A172 (cell line): ENCODE measurements at places on chromosomes 1 and 21. TPM values are rescaled to one million over a fixed set of nuclear protein-coding genes. Genes with fewer than 3 reads are reported as not detected.

The C1orf198 gene
- 42.9 and 43.6 TPM in 2 replicates for total RNA-seq

The LCE2A gene
- total RNA-seq = not detected in 2 replicates

The PTGER3 gene
- total RNA-seq = not detected in 2 replicates

The RGS4 gene
- total RNA-seq = 31.3 and 49.7 TPM in 2 replicates

The PRELP gene
- total RNA-seq = 0.07 TPM in 1 of 2 replicates, not detected in the other

The SPRR2A gene
- not detected in 2 replicates for total RNA-seq

The MYBPH gene
- 0.36 and 0.38 TPM in 2 replicates for total RNA-seq

The GREM2 gene
- 0.03 and 0.07 TPM in 2 replicates for total RNA-seq

The HCN3 gene
- 0.98 and 1.0 TPM in 2 replicates for total RNA-seq

The SCNM1 gene
- total RNA-seq = 105 and 107 TPM in 2 replicates

The RIMKLA gene
- 0.62 TPM in 1 of 2 replicates, not detected in the other for total RNA-seq

The MAGI3 gene
- total RNA-seq = 8.7 and 8.9 TPM in 2 replicates

The GPR3 gene
- 0.05 and 0.50 TPM in 2 replicates for total RNA-seq

The DNALI1 gene
- total RNA-seq = not detected in 2 replicates

- no peak for DNase-seq
Measured at GRCh38 chr1:163914785-163915413, 593.1 kb downstream of the NUF2 start.

DNA sequence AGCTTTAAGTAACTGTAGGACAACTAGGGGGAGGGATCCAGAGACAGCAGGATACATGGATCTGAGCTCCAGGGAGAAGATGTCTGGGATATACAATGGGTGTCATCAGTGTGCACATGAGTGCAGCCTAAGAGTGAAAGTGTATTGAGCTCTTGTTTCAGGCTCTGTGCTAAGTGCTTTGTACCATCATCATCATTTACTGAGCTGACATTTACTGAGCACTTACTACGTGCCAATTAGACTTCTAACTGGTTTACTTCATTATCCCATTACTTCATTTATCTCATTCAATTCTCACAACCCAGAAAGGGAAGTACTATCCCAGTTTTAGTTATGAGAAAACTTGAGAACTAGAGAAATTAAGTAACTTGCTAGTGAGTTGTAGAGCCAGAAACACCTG, 4.5 kb upstream of the KDM4A start:
- DNase-seq = no peak

DNA sequence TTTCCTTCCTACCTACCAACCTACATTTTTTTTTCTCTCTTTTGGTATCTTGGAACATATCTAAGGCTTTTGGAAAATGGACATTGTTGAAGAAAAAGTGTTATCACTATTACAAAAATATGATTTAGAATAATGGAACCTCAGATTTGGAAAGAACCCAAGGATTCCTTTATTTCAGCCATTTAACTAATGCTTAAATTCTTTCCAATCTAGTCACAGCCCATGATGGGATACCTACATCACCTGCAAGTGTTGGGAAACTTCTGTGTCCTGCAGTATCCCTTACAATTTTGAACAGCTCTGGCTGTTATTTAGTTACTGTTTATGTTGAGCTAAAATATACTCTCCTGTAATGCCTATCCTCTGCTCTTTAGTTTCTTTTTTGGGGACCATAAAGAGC, 22.3 kb upstream of the APOBEC4 start:
- no peak for DNase-seq

DNA sequence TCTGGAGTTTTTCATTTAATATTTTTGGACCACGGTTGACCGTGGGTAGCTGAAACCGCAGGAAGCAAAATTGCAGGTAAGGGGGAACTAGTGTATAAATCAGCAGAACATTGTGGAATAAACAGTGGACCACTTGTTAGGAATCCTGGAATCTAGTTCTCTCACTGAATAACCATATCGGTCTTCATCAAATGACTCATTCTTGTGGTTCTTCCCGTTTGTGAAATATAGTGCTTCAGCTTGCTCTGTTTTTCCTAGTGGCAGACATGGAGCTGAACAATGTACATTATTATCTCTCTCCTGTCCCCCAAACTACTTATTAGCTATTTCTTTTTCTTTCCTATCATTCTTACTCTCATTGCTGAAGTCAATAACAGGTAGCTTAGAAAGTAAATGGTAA, 61.9 kb downstream of the HSPA13 start:
- peak; percentile 46 for DNase-seq

- no peak for DNase-seq
Measured at GRCh38 chr1:55854911-55855310, 639.7 kb upstream of the USP24 start.

GRCh38 chr1:109256971-109257681, 7.8 kb downstream of the CELSR2 start:
- DNase-seq = no peak

- DNase-seq = peak; percentile 68
Measured at GRCh38 chr1:203559523-203559922, 65.6 kb downstream of the OPTC start.

DNA sequence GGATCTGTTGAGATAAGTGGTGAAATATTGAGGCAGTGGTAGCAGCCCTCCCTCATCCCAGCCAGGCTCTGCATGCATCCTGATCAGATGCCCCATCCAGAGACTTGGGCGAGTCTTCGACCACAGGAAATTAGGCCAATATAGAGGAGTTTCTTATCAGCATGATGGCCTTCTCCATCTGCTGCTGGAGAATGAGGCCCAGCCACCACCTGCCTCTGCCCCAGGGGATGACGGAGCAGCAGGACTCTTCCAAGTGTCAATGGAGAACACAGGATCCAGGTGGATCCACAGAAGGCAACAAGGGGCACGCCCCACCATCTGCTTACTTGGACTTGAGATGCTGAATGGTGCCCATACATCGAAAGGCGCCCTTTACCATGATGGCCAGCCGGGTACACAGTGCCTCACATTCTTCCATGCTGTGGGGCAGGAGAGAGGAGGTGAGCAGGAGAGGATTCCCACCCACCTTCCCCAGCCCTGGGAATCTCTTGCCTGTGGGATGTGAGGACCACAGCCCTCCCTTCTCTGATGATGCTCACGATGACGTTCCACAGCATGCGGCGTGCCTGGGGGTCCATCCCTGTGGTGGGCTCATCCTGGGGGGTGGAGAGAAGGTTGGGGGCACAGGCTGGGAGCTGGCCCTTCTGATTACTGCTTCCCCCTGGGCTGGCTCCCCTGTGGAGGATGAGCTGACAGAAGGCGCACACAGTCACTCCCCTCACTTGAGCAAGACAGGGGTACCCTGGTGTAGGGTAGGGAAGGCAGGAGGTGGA, 91.5 kb upstream of the GCLM start:
- no peak for DNase-seq

DNA sequence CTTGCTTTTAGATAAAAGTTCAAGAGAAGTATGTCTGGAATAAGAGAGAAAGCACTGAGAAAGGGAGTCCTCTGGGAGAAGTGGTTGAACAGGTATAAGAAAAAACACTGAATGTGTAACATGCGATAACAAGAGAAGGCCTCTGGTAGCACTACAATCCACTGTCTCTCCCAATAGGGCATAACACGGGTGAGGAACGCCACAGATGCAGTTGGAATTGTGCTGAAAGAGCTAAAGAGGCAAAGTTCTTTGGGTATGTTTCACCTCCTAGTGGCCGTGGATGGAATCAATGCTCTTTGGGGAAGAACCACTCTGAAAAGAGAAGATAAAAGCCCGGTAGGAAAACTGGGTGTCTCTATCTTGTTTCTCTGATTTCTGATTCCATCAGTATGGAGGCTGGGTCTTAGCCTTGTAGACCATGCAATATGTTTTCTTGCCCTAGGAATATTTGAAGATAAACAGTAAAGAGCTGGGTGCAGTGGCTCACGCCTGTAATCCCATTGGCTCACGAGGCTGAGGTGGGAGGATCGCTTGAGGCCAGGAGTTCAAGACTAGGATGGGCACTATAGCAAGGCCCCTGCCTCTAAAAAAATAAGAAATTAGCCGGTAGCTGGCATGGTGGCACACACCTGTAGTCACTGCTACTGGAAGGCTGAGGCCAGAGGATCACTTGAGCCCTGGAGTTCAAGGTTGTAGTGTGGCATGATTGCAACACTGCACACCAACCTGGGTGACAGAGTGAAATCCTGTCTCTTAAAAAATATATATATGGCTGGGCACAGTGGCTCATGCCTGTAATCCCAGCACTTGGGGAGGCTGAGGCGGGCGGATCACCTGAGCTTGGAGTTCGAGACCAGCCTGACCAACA, 40.4 kb downstream of the DAP3 start:
- DNase-seq = peak; percentile 83

- peak; percentile 86 for DNase-seq
Measured at GRCh38 chr1:204104331-204105130, 31.6 kb downstream of the SOX13 start.

- DNase-seq = no peak
Measured at GRCh38 chr1:242826701-242827336, 302.3 kb upstream of the PLD5 start.

- no peak for DNase-seq
Measured at GRCh38 chr1:37124501-37124900, 90.2 kb upstream of the GRIK3 start.

DNA sequence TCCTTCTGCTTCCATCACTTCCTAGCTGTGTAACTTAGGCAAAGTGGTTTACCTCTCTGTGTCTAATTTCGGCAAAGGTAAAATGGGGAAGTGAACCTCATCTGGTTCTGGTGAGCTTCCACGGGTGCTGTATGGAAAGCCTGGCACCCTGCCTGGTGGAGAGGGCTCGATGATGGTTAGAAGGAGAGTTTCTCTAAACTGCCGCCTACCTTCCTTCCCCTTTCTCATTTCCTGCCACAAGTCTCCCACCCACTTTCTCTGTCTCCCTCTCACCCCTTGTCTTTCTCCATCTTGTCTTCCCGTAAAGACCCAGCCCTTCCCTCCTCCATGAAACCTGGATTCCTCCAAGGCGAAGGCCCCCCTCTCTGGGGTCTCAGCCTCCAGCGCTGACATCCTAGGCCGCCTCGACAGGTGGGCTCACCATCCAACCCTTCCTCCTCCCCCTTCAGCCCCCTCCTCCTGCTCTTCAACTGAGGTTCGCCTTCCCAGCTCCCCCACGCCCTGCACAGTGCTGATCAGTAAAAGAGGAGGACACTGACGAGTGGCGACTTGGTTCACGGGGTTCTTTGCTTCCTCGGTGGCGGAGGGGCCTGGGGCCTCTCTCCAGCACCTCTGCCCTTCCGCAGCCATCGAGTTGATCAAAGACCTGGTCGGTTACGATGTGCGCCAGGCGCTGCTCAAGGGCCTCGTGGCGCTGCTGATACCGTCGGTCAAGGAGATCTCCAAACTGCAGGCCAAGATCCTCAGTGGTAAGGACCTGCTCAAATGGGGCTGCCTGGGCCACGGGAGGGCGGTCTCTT, 7.3 kb downstream of the RNU5D-1 start:
- no peak for DNase-seq

DNA sequence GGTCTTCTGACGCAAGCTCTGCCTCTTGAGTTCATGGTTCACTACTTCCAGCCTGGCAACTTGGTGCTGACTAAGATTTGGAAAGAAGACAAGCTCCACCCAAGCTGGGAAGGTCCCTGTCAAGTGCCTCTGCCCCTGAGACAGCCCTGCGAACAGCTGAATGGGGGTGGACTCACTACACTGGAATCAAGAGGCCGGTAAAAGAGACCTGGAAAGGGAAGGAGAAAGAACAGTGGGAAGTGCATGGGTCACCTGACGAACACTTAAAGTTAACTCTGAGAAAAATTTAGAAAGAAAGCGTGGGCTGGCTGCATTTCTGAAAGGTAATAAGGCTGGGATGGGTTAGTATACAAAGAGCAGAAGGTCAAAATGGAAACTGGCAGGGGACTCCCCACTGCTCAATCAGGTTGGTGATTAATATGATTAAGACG, 26.1 kb upstream of the ZNF496 start:
- peak; percentile 54 for DNase-seq

DNA sequence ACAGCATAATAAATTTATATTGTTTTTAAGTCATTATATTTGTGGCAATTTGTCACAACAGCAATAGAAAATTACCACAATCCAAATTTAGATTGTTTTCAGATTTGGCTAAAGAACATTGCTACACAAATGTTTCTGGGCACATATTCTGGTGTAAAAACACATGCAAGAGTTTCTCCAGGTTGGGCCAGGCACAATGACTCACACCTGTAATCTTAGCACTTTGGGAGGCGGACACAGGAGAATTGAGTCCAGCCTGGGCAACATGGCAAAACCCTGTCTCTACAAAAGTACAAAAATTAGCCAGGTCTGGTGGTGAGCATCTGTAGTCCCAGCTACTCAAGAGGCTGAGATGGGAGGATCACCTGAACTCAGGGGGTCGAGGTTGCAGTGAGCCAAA, 8.4 kb downstream of the ERO1B start:
- DNase-seq = no peak

- DNase-seq = no peak
Measured at GRCh38 chr1:206962272-206962671, 8.0 kb downstream of the FCAMR start.
